ENCODE measurements at places on chromosomes 1 and 21. TPM values are rescaled to one million over a fixed set of nuclear protein-coding genes. Genes with fewer than 3 reads are reported as not detected.

Gene DEDD
- 44.4 TPM for total RNA-seq

- H3K27me3 ChIP-seq: peaks cover 24% of the 10 kb centered on the region
- no peaks in the 10 kb centered on the region for H3K36me3 ChIP-seq
- no peaks in the 10 kb centered on the region for H3K4me1 ChIP-seq
- H3K4me3 ChIP-seq: no peak overlapping the region
- H3K27ac ChIP-seq: no peak overlapping the region
These were observed 154.5 kb upstream of the C1orf87 start for GRCh38 chr1:60228041-60228491.

- H3K27me3 ChIP-seq: peaks cover 40% of the 10 kb centered on the region
- H3K4me1 ChIP-seq: peaks cover 9% of the 10 kb centered on the region
- H3K27ac ChIP-seq: no peak overlapping the region
- H3K4me3 ChIP-seq: no peak overlapping the region
- no peaks in the 10 kb centered on the region for H3K36me3 ChIP-seq
- no peak for DNase-seq
These were observed 22.0 kb upstream of the BLACAT1 start for GRCh38 chr1:205477759-205478247.

DNA sequence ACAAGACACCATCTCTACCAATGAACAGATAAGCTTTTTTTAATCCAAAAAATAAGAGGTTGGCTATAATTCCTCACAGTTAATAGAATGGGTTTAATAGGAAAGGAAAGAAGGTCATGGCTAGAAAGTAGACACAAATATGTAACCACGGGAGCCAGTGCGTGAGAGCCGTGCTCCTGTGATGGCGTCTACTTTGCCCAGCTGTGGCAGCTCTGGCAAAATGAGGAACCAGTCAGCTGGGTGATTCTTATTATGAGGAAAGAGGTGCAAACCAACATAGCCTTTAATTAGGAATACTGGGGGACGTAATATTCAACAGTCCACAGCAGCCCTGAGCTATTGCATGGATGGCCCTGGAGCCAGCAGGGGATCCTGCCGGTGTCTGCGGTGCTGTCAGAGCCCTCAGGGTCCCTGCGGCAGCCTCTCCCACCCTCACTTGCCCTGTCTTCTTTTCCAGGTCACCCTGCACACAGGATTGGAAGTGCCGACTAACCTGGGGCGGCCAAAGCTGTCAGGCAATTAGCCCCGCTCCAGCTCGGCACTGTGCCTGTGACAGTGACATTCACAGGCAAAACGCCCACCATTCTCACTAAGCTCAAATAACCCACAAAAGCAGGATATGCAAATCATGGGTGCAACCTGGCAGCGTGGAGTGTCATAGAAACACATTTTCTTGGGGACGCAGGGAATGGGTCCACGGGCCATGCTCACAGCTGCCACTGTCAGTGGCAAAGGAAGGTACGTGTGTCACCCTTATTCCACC lies 25.9 kb upstream of the GNPAT start:
- no peak overlapping the region for H3K27ac ChIP-seq
- DNase-seq: no peak
- H3K4me3 ChIP-seq: no peak overlapping the region
- no peaks in the 10 kb centered on the region for H3K36me3 ChIP-seq
- peaks cover 3% of the 10 kb centered on the region for H3K4me1 ChIP-seq
- H3K27me3 ChIP-seq: peaks cover 64% of the 10 kb centered on the region
